Anterior cingulate cortex (tissue), 58 donors: ENCODE measurements at places on chromosomes 3 and 15.
A peak's percentile ranks its signal among the peaks of the same experiment; 100 is the strongest.

DNA sequence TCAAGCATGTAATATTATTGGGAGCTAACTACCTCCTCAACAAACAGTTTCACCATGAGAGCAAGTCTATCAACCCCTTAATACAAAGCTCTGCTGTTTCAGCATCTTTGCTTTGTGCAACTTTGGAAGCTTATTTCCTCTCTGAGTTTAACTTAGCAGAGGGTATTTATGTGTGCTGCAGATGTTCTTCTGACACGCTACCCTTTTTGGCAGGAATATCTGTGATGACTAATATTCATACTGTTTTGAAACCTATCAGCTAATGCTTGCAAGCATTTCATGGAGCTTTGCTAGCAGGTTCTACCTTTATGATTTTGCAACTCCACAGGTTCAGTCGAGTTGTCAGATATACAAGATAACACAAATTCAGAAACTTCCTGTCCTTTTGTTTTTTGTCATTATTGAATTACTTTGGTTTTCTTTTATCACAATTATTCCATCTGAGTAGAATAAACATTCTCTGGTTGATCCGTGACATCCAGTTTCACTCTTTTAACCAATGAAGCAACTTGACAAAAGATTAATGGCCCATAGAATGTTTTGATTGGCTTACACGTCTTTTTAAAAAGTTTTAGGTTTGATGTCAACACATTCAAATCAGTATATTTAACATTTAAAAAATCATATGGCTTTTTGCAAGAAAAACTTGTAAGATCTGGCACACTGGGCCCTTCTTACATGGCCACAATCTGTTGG is 1.7 kb upstream of the SLC9A9 start:
- no peak for DNase-seq

GRCh38 chr3:111904376-111905241 is 45.5 kb downstream of the PHLDB2 start:
- DNase-seq: no peak

DNA sequence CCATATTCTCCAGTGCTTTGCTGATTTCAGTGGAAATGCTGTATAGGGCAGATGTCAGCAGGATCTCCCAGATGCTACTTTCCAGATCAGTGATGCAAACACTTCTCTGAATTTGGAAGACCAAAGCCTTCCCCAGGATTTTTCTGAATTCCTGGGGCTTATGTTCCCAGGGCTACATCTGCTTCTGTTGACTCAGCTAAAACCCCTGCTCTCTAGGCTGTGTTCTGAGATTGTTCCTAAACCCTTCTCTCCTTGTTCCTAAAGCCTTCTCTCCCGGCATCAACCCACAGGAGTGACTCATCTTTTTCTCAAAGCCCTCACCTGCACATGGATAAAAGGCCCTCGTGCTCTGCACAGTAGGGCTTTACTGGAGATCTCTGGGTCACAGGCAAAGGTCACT is 35.5 kb downstream of the FAH start:
- DNase-seq: no peak

GRCh38 chr15:31415201-31415600 is 88.6 kb downstream of the KLF13 start:
- no peak for DNase-seq

DNA sequence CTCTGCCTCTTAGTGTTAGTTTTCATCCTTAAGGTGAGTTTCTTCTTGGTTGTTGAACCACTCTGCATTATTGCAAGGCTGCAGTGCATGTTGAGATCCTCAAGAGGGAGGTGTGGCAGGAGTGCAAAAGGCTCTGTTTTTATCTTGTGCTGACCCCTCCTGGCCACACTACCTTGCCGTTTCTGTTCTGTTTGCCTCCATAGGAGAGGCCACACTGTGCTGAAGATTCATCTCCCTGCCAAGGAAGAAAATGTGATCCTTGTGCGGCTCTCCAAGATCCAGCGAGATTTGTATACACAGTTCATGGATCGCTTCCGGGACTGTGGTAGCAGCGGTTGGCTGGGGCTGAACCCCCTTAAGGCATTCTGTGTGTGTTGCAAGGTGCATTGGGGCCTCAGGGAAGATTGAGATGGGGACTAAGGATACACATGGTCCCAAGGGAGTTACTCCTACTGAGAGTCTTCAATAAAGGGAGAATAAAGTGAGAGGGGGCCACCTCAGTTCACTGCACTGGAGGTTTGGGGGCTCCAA is 33.0 kb upstream of the TEX264 start:
- DNase-seq: no peak

DNA sequence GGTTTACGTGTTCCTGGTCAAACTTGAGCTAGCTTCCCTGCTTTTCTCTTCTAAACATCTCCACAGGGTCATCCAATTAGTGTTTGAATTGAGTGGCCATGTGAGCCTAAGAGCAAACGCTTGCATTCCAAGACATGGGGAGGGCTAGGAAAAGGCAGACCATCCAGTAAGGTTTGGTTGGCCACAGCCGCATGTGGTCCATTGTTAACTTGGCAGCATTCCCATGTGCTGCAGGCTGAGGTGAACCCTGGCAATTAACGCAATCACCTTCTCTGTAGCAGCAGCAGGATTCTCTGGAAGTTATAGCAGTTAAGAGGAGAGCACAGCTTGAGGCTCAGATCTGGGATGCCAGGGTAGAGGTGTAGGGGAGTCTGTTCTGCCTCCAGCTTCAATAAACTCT is 502.2 kb upstream of the LMCD1 start:
- no peak for DNase-seq

DNA sequence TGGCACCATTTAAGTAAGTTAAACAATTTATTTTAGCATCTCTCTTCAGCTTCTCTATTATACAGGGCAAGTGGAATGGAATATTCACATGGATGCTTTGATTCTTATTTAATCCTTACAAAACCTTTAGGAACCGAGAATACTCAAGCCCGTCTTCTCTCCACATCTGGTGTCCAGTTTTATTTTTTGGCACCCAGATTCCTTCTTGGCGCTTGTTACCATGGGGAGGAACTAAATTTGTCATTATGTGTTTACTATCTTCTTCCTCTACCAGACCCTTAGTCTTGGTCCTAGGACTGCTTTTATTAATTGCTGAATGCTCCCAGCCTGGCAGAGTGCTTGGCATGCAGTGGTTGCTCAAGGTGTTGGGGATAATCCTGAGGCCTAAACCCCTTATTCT is 138.8 kb downstream of the CACNA2D3 start:
- DNase-seq: no peak

DNA sequence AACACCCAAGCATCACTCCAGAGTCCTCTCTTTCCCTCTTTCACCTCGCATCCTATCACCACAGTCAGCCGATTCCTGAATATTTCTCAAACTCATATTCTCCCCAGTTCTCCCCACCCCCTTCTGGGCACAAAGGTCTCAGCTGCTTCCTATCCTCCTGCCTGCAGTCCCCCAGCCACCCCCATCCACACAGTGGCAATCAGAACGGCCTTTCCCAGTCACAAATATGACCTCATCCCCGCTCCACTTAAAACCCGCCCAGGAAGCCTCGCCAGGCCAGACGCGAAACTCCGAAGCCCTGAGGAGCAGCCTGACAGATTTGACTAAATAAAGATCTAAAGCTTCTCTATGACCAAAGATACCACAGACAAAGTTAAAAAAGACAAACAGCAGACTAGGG is 49.9 kb upstream of the LINGO1 start:
- DNase-seq: no peak

DNA sequence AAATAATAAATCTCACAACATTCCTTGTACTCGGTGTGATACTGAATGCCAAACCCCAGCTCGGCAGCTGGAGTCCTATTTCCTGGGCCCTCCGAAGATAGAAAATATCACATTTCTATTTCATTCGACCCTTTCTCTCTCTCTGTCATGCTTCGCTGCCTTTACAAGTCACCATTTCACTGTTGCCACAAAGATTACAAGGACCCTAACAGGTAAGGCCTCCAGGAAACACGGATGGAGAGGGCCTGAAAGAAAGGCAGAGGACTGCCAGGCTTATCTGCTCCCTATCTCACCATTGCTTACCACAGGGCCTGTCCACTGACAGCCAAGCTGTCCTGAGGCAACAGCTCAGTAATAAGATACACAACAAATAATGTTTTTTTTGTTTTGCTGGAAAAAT is 376.5 kb downstream of the MECOM start:
- DNase-seq: no peak

DNA sequence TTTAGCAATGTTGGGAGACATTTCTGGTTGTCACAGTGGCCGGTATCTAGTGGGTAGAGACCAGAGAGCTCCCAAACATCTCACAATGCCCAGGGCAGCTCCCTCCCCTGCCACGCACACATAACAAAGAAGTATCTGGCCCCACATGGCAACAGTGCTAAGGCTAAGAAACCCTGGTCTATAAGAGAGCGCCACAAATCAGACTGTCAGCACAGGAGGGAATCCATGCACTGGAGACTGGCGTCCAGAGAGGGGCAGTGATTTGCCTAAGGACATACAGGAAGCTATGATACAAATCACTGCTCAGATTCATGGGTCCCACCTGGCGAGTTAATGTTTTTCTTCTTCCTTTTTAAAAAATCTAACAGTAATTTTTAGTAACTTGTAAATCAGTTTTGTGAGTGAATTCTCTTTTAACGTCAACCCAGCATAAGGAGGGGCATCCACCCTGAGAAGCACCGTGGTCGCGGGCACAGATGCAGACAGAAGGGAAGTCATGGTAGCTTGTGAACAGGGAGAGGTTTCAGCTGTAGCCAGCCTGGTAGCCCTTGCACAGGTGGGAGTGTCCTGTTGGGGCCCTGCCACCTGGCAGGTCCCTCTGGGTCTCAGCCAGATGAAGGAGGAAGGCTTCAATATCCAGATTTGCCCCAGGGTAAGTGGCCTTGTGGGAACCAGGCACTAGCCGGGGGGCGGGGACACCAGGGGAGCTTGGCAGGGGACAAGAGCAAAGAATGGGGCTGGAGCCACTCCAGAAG is 8.7 kb downstream of the ISG20 start:
- DNase-seq: no peak

- DNase-seq: no peak
These were observed 51.7 kb downstream of the CADPS start for GRCh38 chr3:62823461-62824050.

DNA sequence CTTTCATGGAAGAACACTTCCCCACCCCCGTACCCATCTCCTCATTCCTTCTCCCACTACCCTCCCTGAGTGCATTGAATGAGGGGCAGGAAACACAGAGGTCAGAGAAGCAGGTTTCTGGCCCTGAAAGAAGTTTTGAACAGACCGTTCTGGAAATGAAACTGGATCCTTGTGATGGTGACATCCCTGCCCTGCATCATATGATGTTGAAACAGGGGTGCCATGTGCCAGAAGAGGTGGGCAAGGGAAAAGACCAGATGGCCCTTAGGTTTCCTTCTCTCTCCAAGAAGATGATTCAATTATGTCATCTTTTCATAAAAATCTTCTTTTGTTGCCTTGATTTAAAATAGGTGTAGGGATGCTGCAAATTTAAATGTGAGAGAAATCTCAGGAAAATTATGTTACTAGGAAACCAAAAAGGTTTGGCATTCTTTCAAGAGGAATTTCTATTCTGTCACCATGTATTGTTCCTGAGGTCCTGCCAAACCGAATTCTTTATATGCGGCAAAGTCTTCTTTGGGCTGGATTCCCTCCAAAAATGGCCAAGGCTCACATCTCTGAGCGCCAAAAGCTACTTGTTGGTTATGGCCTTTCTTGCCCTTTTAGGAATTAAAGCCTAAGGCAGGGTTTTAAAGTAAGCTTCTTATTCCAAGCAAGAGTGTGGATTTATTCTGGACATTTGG is 19.9 kb upstream of the TNFAIP8L3 start:
- no peak for DNase-seq

DNA sequence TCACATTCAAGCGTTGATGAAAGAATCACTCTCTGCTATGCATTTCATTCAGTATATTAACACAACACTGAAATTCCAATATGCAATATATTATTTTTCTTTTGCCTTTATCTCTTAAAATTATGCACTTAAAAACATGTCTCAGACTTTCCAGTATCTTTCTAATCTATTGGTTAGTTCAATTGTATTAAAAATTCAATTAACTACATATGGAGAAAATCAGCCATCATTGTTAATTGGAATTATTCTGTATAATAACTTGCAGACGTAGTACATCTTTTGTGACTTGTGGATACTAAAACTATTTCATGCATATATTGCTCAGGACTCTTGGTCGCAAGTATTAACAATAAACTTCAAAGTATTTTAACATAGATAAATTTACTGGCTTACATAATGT is 715.6 kb downstream of the GRM7 start:
- DNase-seq: no peak

- no peak for DNase-seq
These were observed 16.6 kb upstream of the GYG1 start for GRCh38 chr3:148974726-148975125.

- DNase-seq: no peak
These were observed 34.5 kb downstream of the KLF13 start for GRCh38 chr15:31360843-31361763.

- peak; percentile 10 for DNase-seq
These were observed 115.9 kb downstream of the DCLK3 start for GRCh38 chr3:36648241-36649034.

GRCh38 chr3:35291471-35292236 is 347.7 kb upstream of the ARPP21 start:
- no peak for DNase-seq

DNA sequence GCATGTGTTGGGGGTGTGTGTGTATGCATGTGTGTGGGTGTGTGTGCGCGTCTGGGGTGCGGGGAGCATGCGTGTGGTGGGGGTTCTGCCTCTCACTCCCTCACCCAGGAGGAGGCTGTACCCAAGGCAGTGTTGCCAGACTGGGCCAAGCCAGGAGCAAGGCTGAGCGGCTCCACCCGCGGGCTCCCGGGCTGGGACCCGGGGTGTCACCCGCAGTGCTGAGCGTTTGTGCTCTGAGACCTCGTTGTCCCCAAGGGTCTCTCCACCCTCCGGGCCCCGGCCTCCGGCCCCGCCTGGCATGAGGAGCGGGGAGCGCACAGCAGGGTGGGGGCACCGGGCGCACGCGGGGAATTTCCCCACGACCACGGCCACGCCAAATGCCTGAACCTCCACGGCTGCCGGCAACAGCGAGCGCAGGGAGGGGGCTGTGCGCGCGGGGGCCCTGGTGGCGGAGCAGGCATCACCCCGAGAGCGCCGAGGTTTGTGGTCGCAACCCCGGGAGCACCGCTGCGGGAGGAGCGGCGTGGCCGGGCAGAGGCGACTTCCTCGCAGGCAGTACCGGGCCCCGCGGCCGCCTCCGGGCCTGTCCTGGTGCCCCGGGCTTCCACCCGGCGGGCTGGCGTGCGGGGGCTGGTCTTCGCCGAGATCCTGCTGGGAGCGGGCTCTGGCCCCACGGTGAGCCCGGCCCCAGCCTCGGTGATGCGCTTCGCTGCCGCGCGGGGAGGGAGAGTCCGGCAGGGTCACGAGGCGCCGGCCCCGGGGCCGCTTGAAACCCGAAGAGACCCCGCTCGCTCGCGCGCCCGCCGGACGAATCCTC is 7.4 kb upstream of the OCA2 start:
- no peak for DNase-seq

DNA sequence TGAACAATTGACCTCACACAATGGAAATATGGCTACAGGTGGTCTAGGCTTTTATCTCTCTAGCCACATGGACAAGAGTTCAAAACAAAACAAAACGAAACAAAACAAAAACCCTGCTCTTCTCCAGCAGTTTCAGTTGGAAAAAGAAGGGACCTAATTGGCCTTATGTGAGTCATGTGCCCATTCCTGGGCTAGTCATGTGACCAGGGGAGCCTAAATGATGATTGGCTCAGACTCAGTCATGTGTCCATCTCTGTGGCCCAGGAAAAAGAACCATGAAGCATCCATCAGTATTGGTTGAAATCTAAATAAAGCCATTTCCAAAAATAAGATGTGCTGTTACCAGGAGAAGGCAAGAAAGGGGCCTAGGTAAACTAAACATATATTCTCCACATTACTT is 96.8 kb downstream of the ANXA2 start:
- DNase-seq: no peak
